ENCODE measurements at places on chromosomes 5 and 9.

GRCh38 chr5:68225911-68226545, 10.5 kb downstream of the PIK3R1 start:
- no peak for DNase-seq

DNA sequence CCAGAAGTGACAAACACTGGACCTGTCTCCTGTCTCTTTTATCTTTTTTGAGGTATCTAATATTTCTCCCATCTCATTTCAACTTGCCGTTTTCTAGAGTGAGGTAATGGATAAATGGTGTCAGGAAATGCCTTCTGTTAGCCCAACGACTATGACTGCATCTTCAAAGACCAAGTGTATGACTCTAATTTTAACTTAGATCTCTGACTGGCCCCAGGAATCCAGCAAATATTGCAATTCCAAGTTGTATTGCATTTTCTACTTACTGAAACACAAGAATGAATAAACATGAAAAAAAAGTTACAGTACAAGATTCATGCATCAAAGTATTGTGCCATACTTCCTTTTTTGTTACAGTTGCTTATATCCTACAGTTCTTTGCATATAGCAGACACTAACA, 26.3 kb downstream of the SLC28A3 start:
- DNase-seq, result no peak

GRCh38 chr5:74567411-74567995, 73.0 kb downstream of the ENC1 start:
- no peak for DNase-seq

DNA sequence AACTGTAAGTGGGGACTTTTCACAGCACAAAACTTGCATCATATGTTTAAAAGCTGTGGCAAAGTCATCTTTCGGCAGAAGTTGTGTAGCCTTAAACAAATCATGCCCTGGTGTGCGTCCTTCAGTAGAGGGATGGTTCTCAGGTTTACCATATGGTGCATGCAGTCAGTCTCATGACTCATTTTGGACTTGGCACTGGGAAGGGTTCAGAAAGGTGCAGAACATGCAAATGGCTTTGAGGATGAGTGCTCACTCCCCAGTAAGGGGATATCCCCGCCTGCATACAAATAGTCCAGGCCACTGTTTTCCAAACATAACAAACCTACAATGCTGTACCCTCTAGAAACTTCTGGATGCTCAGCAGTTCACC, 260.3 kb downstream of the NDUFS4 start:
- DNase-seq, result no peak

DNA sequence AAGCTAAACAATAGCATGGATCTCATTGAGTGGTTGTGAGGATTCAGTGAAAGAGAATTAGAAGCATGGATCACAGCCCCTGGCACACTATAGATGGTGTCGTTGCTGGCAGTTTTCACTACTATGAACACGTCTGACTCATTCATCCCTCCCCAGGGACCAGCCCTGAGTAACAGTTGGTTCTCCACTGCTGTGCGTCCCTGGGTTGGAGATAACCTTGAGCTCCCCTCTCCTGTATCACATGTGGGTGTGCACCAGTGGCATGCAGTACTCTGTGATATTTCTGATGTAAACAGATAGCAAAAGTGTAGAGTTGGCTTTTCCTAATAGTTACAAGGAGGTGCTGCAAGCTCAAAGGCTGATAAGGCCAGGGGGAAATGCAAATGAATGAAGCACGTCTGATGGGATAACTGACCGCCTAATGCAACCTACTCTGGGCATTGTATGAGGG, 8.8 kb upstream of the LCP2 start:
- DNase-seq, result no peak

DNA sequence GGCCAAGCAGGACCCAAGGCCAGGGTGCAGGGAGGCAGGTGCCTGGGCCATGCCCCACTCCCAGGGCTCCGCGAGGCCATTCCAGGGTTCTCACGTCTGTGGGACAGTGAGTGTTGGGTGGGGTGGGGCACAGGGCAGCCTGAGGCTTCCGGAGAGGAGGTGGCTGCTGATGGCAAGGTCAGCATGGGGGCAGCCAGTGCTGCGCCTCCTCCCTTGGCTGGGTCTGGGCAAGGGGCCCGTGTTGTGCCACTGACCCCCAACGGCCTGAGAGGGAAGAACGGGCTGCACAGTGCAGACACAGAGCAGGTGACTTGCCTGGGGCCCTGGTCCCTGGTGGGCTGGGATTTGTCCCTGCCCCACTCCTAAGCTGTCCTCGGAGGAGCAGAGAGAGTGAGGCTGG, 82.1 kb downstream of the RXRA start:
- DNase-seq, result peak; percentile 30

GRCh38 chr9:37212435-37212834, 92.1 kb downstream of the ZCCHC7 start:
- DNase-seq, result no peak

Data from amygdala (tissue), 56 donors.